ENCODE measurements at places on chromosomes 5 and 9.

DNA sequence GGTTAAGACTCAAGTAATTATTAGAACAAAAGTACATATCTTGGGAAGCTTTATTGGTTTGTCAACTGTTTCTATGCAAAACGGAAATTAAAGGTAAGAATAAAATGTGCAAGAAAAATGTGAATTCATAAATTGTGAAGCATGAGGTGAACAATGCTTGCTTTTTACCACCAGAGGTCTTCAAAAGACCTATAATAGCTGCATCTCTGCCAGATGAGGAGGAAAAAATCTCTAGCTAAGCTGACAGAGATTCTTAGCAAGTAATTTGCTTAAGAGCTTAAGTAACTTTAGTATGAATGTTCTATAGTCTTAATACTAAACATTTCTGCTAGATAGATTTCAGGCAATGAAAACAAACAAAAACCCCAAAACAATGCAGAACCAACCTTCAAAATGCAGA is 54.1 kb downstream of the MRPS30 start:
- DNase-seq, result no peak

DNA sequence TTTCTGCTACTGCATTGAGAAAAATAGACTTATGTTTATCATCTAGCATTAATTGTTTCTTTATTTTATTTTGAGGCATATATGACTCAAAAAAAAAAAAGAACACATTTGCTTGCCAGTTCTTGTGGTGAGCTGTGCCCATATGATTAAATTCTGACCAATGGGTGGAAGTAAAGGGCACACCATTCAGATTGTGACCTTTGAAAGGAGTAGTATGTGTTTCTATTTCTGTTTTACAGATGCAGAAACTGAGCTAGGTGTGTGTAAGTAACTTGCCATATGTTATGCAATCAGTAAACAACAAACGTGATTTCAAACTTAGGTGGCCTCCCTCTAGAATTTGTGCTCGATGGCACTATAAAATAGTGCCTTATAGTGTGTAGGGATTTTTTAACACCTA is 368.1 kb upstream of the EDIL3 start:
- DNase-seq, result no peak

DNA sequence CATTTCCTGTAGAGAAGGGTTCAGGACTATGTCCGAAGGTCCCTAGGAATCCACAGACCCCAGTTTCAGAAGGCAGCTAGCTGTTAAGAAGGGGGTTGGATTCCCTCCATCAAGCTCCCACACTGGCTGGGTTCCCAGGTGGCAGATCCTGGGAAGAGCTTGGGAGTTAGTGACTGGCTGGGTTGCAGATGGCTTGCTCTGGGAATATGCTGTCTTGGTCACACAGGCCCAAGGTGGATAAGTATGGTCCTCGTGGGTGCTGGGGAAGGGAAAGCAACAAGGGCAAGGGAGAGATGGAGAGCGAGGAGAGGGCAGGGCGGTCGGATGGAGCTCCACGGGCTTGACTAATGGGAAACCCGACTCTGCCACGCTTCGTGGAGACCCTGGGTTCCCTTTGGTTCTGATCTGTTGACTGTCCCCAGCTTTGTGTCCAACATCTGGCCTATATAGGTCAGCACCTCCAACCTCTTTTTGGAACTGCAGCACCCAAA is 17.4 kb downstream of the SH3PXD2B start:
- no peak for DNase-seq

DNA sequence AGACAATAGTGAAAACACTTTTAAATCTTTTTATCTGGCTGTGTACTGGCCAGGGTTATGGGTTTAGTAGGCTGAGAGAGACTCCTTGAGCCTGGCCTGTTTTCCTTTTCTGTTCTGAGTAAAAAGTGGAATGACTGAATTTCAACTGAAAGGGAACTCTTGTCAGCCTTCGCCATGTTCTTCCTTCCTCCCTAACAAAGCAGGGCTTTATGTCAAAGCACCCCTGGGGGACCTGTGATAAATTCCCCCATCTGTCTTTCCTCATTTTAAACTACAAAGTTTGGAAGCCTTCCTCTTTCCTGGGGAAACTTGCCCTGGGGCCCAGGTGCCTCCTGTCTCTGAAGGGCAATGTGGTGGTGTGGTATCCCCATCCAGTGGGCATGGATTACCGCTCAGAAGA is 29.7 kb downstream of the LARP1 start:
- DNase-seq, result no peak

GRCh38 chr9:106560540-106560939 is 302.4 kb upstream of the ZNF462 start:
- DNase-seq, result no peak

DNA sequence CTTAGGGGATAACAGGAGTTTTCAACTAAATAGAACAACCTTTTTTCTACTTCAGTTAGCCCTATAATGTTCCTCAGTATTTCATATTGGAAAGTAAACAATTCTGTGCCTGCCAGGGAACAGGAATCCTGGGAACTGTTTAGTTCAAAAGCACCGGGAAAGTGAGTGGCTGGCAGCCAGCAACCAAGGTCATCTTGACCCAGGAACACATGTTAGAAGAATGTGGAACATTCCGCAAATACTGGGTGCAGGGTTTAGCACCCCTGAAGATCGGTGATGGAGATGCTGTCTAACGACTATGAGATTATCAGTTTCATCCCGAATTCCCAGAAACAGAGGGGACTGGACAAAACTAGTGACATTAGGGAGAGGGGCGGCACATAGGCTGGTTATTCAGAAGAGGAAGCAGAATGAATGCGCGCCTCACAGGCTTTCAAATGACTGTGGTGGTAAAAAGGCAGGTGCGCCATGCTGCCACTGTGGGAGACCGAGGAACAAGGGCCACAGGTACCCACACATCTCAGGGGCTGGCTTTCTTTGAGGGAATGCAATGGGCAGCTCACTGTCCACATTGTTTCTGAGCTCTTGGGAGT is 51.2 kb downstream of the IPPK start:
- no peak for DNase-seq

DNA sequence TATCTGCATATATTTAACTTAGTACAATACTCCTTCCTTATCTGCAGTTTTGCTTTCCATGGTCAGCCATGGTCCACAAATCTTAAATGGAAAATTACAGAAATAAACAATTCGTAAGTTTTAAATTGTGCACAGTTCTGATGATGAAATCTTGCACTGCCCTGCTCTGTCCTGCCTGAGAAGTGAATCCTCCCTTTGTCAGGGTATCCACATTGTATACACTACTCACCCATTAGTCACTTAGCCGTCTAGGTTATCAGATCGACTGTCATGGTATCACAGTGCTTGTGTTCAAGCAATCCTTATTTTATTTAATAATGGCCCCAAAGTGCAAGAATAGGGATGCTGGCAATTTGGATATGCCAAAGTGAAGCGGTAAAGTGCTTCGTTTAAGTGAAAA is 8.3 kb upstream of the YTHDC2 start:
- DNase-seq, result no peak

DNA sequence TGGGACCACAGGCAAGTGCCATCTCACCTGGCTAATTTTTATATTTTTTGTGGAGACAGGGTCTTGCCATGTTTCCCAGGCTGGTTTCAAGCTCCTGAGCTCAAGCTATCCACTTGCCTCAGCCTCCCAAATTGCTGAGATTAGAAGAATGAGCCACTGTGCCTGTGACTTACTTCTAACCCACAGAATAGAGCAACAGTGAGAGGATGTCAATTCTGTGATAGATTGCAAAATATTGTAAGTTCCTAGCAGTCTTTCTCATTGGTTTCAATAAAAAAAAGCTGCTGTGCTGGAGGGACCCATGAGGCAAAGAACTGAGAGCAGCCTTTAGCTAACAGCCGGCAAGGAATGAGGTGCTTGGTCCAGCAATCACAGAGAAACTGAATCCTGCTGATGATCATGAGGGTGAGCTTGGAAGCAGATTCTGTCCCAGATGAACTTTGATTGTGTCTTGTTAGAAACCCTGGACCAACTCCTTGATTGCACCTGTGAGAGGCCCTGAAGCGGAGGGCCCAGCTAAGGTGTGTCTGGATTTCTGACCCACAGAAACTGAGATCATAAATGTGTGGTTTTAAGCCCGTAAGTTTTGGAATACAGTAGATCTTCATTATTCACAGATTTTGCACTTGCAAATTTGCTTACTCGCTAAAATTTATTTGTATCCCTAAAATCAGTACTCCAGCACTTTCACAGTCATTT is 149.7 kb downstream of the GCNT1 start:
- DNase-seq, result no peak

DNA sequence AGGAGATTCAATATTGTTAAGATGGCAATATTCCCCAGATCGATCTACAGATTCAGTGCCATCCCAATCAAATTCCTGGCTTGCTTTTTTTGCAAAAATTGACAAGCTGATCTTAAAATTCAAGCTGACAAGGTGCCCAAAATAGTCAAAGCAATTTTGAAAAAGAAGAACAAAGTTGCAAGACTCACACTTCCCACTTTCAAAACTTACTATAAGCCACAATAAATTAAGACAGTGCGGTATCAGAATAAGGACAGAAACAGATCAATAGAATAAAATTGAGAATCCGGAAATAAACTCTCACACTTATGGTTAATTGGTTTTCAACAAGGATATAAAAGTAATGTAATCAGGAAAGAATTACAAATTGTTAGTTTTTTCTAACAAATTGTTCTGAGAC is 97.1 kb downstream of the NRG2 start:
- DNase-seq, result no peak

- no peak for DNase-seq
Measured at GRCh38 chr5:38718771-38719391, 126.9 kb upstream of the OSMR start.

- DNase-seq, result no peak
Measured at GRCh38 chr9:115980976-115981375, 172.6 kb upstream of the PAPPA start.

DNA sequence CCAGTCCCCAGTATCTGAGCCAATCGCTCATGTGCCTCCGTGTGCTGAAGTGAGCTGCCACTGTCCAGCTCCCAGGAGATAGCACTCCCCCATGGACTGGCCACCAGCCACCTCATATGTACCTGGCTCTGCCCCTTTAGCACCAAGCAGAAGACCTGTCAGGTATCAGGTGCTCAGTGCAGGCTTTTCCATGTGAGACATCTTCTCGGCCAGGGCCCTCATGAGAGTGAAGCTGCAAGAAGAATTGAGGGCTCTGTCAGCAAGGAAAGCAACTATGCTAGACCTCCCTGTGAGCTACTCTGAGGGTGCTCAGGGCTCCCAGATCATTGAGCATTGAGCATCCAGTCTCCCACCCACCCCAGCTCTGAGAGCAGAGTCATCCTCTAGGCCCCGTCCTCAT is 264.2 kb upstream of the ADAMTS16 start:
- no peak for DNase-seq

- no peak for DNase-seq
Measured at GRCh38 chr9:4663956-4664355, 1.9 kb downstream of the PLPP6 start.

GRCh38 chr5:54450542-54450941 is 5.0 kb upstream of the HSPB3 start:
- DNase-seq, result no peak

DNA sequence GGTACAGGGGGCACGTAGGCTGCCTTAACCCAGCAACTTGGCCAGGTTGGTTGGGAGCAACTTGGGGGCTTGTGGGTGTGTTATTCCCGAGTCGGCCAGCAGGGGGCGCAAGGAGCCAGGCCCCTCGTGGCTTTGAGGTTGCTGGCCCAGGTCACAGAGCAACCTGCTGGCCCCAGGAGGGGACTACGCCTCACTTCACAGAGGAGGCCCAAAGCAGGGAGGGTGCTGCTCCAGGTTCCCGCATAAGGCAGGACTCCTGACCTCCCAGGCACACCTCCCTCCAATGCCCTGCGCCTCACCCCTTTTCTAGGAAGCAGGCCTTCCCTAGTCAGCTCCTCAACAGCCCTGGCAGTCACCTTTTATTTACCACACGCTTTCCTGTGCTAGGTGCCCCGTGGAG is 18.1 kb downstream of the KYAT1 start:
- DNase-seq, result peak; percentile 79

DNA sequence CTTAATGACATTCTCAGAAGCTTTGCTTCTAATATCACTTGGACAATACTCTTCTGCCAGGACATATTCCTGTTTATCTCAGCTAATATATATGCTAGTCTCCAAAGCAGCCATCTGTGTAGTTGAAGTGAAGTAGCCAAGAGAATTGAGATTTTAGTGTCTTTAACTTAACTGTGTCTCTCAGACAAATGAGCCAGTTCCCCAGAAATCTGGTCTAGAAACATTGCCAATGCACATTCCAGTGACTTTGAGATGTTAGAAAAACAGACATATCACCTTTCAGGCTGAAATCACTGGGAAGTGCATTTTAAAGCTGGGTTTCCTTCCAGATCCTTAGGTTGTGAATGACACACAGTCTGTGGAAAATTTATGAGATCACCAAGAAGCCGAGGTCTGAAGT is 114.6 kb downstream of the MTX3 start:
- no peak for DNase-seq

DNA sequence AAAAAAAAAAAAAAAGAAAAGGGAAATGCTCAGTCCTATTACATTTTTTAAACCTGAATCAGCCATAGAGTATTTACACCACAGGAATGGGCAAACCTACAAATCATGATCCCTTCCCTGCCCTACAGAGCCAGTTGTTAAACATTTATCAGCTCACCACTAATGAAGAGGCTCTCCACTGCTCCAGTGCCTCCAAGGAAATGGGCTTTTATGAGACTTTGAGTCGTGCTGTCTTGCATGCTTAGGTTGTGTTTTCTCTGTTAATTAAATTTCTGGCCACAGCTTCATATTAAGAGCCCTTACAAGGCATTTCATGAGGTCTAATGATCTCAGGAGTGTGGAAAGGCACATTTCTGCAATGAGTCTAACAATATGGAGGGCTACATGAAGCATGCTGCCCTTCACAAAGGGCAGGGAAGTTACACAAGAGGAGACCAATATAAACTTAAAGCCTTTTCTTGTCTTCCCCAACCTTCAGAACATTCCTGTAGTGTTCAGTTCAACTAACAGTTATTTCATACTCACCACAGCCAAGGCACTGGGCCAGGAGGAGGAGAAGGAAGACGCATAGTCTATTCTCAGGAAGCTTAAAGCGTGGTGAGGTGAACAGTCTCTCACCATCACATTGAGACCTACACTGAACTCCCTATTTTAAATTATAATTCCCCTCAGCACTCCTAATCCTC is 140.1 kb upstream of the ABCA1 start:
- no peak for DNase-seq

DNA sequence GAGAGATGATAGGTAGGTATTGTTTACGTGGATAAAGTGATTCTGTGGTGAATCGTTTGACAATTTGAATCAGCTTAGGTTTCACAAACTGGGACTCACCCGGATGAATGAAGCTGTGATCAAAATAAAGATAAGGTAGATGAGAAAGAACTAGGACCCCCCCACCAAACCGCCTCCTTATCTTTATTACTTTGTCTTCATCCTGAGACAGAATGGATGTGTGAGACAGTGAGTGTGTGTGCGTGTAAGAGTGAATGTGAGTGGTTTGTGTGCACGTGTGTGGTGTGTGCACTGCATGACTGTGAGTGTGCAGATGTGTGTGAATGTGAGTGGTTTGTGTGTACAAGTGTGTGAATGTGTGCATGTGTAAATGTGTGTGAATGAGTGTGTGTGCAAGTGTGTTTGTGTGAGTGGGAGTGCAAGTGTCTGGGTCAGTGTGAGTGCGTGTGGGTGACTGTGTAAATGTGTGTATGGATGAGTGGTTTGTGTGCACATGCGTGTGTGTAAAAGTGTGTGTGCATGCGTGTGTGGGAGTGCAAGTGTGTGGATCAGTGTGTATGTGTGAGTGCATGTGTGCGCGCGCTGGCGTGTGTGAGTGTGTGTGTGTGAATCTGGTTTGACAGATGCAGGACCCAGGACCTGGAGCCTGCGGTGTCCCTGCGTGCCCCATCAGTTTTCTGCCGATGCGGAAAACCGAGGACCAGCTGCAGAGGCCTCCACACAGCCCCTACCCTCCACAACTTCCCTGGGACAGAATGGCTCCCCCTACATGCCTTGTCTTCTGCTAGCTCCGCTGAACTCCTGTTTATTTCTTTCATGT is 11.4 kb upstream of the ENG start:
- no peak for DNase-seq
